ENCODE measurements at places on chromosomes 5 and 9. TPM values are rescaled to one million over a fixed set of nuclear protein-coding genes. Genes with fewer than 3 reads are reported as not detected.

ABO gene
- 25.0 TPM for total RNA-seq

RANBP3L gene
- 2.8 TPM for total RNA-seq

DNA sequence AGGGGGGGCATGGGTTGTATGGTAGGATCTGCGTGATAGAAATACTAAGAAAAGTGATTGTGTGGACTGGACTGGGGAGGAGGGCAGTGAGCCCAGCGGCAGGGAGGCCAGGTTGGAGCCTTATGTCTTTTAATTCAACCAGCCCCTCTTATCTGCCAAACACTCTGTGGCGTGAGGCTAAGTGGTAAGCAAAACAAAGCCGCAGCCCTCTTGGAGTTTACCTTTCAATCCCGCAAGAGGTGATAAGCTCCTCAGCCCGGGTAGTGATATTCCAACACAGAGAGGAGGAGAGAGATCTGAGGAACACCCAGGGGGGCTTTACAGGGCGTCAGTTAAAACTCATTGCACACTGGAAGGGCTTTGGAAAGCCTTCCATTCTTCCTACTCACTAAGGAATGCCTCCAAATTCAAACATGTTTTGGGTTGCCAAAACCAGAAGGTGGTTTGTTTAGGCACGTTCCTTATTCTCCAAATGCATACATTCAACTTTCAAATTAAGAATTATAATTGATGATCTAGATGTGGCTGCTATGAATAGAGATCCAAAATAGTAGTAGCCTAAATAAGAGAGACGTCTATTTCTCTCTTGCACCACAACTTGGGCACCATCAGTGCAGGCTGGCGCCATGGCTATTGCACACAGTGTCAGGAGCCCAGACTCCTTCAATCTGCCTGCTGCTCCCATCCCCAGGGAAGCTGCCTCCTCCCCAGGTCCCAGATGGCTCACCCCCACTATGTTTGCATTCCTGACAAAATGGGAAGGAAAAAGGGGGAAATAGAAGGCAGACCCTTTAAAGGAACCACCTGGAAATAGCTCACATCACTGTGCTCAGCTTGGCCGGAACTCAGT, 75.1 kb upstream of the FSTL4 start:
- no peaks in the 10 kb centered on the region for H3K4me1 ChIP-seq
- H3K4me3 ChIP-seq, result no peak overlapping the region
- no peak overlapping the region for H3K27ac ChIP-seq
- DNase-seq, result no peak

GRCh38 chr5:149062371-149063016, 368 bp downstream of the SH3TC2 start:
- no peak overlapping the region for H3K4me3 ChIP-seq
- H3K4me1 ChIP-seq, result peaks cover 24% of the 10 kb centered on the region
- no peaks in the 10 kb centered on the region for H3K36me3 ChIP-seq
- DNase-seq, result no peak
- H3K27me3 ChIP-seq, result no peaks in the 10 kb centered on the region
- peak overlapping the region; percentile 65 for H3K27ac ChIP-seq

DNA sequence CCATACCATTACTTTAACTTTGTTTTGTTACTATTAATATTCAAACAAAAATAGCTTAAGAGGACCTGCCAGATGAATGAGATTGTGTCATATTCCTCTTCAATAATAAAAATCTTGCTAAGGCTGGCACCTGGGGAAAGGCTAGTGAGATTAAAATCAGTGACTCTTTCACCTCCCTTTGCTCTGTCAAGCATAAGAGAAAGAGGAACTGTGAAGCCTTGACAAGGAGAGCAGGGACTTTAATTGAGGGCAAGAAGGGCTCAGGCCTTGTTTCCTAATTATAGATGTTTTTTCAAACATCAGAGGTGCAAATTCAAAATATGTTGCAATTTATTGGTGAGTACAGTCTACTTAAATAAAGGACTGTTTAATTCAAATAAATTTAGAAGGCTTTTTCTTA, 91.7 kb downstream of the SPATA31D1 start:
- no peak overlapping the region for H3K27ac ChIP-seq
- DNase-seq, result no peak
- H3K36me3 ChIP-seq, result no peaks in the 10 kb centered on the region
- no peak overlapping the region for H3K4me3 ChIP-seq

DNA sequence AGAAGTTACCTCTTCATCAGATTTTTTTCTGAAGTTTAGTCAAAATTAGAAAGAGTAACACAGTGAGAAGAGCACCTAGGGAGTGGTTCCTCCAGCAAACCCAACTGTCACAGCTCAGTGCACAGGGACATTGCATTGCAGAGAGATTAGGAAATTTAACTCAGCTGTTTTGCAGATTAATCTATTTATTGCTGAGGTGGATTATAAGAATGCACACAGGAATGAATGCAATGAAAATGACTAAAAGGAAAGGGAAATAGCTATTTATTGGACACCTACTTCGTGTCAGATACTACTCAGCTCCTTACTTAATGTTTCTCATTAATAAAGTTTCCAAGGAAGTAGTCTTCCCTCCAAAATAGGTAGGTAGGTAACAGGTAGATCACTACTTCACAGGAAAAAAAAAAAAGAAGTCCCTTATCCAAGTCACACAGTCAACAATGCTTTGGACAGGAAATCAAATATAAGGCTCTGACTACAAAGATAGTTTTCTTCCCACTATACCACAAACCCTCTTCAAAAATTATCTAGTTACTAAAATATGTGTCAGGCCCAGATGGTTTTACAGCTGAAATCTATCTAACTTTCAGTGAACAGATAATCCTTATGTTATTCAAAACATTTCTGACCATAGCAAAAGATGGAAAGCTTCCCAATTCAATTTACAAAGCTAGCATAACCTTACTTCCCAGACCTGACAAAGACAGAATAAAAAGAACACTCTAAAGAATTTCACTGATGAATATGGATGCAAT, 442.2 kb upstream of the MPDZ start:
- H3K36me3 ChIP-seq, result no peaks in the 10 kb centered on the region
- no peak for DNase-seq
- H3K4me3 ChIP-seq, result no peak overlapping the region
- H3K27ac ChIP-seq, result no peak overlapping the region
- no peaks in the 10 kb centered on the region for H3K27me3 ChIP-seq
- peaks cover 11% of the 10 kb centered on the region for H3K4me1 ChIP-seq
